T-helper 1 cell (primary cell): ENCODE measurements at places on chromosomes 1 and 21.

GRCh38 chr1:48003741-48004531 lies 6.8 kb upstream of the TRABD2B start:
- no peak for DNase-seq

DNA sequence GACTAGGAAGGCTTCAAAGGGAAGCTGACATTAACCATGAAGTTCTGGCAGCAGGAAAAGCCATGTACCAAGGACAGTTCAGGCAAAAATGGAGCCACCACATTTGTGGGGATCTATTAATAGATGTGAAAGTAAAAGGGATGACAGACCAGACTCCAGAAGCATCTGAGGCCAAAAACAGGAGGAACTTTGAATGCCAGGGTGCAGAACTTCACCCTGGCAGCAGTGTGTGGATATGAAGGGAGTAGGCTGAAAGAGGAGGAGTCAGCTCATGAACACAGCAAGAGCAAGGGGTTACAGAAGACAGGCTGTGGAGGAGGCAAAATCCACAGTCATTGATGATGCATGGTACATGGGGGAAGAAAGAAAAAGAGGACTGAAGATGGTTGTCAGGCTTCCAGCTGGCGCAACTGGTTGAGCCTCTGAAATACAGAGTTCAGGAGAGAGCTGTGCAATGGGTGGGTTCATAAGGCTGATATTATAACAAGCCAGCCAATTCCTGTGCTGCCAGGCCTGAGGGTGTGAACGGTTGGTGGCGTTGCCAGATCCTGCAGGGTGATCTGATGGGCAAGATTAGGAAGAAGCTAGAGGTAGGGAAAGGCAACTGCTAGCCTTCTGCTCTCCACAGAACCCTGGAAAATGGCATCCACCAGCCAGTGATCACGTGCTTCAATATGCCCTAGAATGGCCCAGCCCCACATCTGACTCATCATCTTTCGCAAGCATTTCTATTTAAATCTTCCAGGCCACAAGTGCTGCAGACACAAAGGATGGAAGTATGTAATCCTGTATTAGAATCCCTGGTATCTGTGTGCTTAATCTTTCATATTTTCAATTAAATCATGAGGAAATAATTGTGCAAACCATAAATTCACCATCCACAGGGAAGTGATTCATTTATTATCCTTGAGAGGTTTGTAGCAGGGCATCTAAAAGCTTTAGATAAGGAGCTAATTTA lies 81.9 kb downstream of the SLC25A24 start:
- no peak for DNase-seq

GRCh38 chr1:94298861-94299260 lies 61.5 kb upstream of the ARHGAP29 start:
- DNase-seq, result no peak

- no peak for DNase-seq
Observed at GRCh38 chr1:100565937-100566699, 28.2 kb downstream of the GPR88 start.
